ENCODE measurements at places on chromosomes 1 and 21. TPM values are rescaled to one million over a fixed set of nuclear protein-coding genes. Genes with fewer than 3 reads are reported as not detected.
A peak's percentile ranks its signal among the peaks of the same experiment; 100 is the strongest.

- DNase-seq: no peak
Observed at GRCh38 chr1:82836973-82837680, 1036.4 kb downstream of the ADGRL2 start.

The MANEAL gene
- 30.7 TPM for total RNA-seq

The PRKAA2 gene
- total RNA-seq: 35.2 TPM

GRCh38 chr1:33025180-33025569 lies 11.5 kb downstream of the AK2 start:
- no peak for DNase-seq

GRCh38 chr1:240706150-240706935 lies 94.4 kb upstream of the GREM2 start:
- no peak for DNase-seq

DNA sequence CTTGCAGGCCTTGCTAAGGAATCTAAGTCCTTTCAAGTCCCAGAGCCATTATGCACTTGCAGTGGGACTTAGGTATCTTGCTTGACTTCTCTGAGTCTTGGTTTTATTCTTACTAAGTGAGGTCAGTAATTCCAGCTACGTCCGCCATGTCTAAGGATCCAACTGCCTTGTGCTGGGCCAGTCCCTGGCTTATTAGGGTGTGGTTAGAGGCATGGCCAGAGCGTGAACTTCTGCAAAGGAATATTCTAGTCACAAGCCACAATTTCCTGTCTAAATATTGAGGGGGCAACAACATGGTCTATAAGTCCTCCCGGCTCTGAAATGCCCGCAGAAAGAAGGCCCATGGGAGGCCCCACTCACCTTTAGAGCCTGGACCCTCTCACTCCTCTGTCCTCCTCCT lies 82.9 kb downstream of the TMEM53 start:
- no peak for DNase-seq

- peak; percentile 80 for DNase-seq
Observed at GRCh38 chr1:156766298-156767100, 836 bp upstream of the PRCC start.

DNA sequence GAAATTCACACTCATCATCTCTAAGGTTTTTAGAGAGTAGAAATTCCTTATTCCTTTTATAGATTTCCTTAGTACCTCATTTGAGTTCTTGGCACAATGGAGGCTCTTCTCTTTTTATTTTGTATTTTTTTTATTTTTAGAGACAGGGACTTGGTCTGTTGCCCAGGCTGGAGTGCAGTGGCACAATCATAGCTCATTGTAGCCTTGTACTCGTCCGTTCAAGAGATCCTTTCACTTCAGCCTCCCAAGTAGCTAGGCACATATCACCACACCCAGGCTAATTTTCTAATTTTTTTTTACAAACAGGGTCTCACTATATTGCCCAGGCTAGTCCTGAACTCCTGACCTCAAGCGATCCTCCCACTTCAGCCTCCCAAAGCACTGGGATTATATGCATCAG lies 29.6 kb downstream of the RGL1 start:
- no peak for DNase-seq
